Dermis lymphatic vessel endothelial cell (primary cell): ENCODE measurements at places on chromosomes 7 and 10. TPM values are rescaled to one million over a fixed set of nuclear protein-coding genes. Genes with fewer than 3 reads are reported as not detected.

Gene SLC16A12
- under 0.01 TPM in 1 of 2 replicates, not detected in the other for total RNA-seq

Gene FAM200A
- total RNA-seq = 4.3 and 6.2 TPM in 2 replicates

Gene HHEX
- 50.5 and 54.9 TPM in 2 replicates for total RNA-seq

Gene GLI3
- under 0.01 TPM in 2 replicates for total RNA-seq

Gene DKK1
- total RNA-seq = 9.6 and 14.4 TPM in 2 replicates

Gene HBP1
- total RNA-seq = 248 and 253 TPM in 2 replicates
